A549 treated with CpdA at 1 μM for 4 hours (cell line): ENCODE measurements at places on chromosomes 12 and 14. TPM values are rescaled to one million over a fixed set of nuclear protein-coding genes. Genes with fewer than 3 reads are reported as not detected.

The LHX5 gene
- total RNA-seq: 0.02 TPM in 1 of 5 replicates, not detected in the others

The IRAK3 gene
- 0.03 to 0.09 TPM (median 0.06 TPM) in 5 replicates for total RNA-seq

The NFE2 gene
- 0.09 to 0.24 TPM (median 0.14 TPM) in 4 of 5 replicates, not detected in the other for total RNA-seq

The PLEKHG7 gene
- 0.02 TPM in 1 of 5 replicates, not detected in the others for total RNA-seq

The TMEM119 gene
- 0.07 to 0.18 TPM (median 0.10 TPM) in 3 of 5 replicates, not detected in the others for total RNA-seq

The SRGAP1 gene
- total RNA-seq: 9.5 to 13.8 TPM (median 10.6 TPM) in 5 replicates

The RERG gene
- total RNA-seq: 0.14 to 0.47 TPM (median 0.21 TPM) in 5 replicates

The DHH gene
- not detected in 5 replicates for total RNA-seq

The STX2 gene
- 18.8 to 26.8 TPM (median 21.6 TPM) in 5 replicates for total RNA-seq

The PLBD1 gene
- 3.6 to 5.6 TPM (median 4.0 TPM) in 5 replicates for total RNA-seq

The DTX3 gene
- 14.4 to 21.2 TPM (median 18.1 TPM) in 5 replicates for total RNA-seq

The BDKRB2 gene
- 3.4 to 7.0 TPM (median 6.2 TPM) in 5 replicates for total RNA-seq

The CYP27B1 gene
- total RNA-seq: 1.4 to 3.7 TPM (median 2.3 TPM) in 5 replicates

The FOXA1 gene
- 9.4 to 11.9 TPM (median 11.3 TPM) in 5 replicates for total RNA-seq

The NRL gene
- 0.48 to 1.2 TPM (median 1.0 TPM) in 5 replicates for total RNA-seq

The C12orf50 gene
- 0.05 to 0.19 TPM (median 0.13 TPM) in 3 of 5 replicates, not detected in the others for total RNA-seq

The ANKS1B gene
- total RNA-seq: 0.24 to 0.63 TPM (median 0.47 TPM) in 5 replicates

The ABCC9 gene
- 0.01 TPM in 1 of 5 replicates, not detected in the others for total RNA-seq

The PLXNC1 gene
- total RNA-seq: 0.06 to 0.38 TPM (median 0.12 TPM) in 5 replicates

The ASCL1 gene
- total RNA-seq: 0.05 to 0.08 TPM in 2 of 5 replicates, not detected in the others

The EVL gene
- 18.7 to 29.0 TPM (median 20.6 TPM) in 5 replicates for total RNA-seq

The TC2N gene
- total RNA-seq: 0.54 to 0.71 TPM (median 0.61 TPM) in 5 replicates
